ENCODE measurements at places on chromosomes 12 and 14. TPM values are rescaled to one million over a fixed set of nuclear protein-coding genes. Genes with fewer than 3 reads are reported as not detected.

Gene SLC25A21
- 1.1 TPM for total RNA-seq

Gene STYK1
- total RNA-seq = 0.14 TPM

Gene DCD
- total RNA-seq = not detected

Gene DPPA3
- not detected for total RNA-seq

Gene AKAP3
- total RNA-seq = 0.54 TPM

Gene BHLHE41
- 3.4 TPM for total RNA-seq

All from MCF 10A (cell line).